ENCODE measurements at places on chromosomes 6 and 20.
A peak's percentile ranks its signal among the peaks of the same experiment; 100 is the strongest.

- ATAC-seq = no peak
These were observed 72.1 kb downstream of the MAP3K5 start for GRCh38 chr6:136720045-136720770.

DNA sequence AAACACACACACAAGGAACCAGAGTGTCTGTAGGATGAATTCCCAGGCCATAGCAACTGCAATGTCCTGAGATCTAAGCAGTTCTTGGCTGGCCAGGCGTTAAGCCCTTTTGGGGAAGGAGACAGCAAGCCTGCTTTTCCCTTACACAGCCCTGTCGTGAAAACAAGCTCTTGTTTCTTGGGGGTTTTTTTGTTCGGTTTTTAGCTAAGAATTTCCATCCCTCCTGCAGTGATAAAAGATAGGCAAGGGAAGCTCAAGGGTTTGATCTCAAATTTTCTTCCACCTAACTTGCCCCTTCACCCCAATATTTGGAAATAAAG lies 1.5 kb downstream of the TNFRSF21 start:
- ATAC-seq = no peak

- ATAC-seq = no peak
These were observed 166.0 kb downstream of the ARHGAP18 start for GRCh38 chr6:129543981-129544380.

- peak; percentile 58 for ATAC-seq
These were observed 780 bp downstream of the ARMC12 start for GRCh38 chr6:35737413-35738211.

- ATAC-seq = no peak
These were observed 172.5 kb downstream of the HS3ST5 start for GRCh38 chr6:114170372-114170771.

- no peak for ATAC-seq
These were observed 84.9 kb downstream of the SOBP start for GRCh38 chr6:107574856-107575255.

GRCh38 chr6:72414657-72415056 lies 207.2 kb upstream of the KCNQ5 start:
- no peak for ATAC-seq

- no peak for ATAC-seq
These were observed 399.8 kb upstream of the EPHA7 start for GRCh38 chr6:93819189-93819588.

- no peak for ATAC-seq
These were observed 4.8 kb upstream of the MOCS1 start for GRCh38 chr6:39938773-39939654.

DNA sequence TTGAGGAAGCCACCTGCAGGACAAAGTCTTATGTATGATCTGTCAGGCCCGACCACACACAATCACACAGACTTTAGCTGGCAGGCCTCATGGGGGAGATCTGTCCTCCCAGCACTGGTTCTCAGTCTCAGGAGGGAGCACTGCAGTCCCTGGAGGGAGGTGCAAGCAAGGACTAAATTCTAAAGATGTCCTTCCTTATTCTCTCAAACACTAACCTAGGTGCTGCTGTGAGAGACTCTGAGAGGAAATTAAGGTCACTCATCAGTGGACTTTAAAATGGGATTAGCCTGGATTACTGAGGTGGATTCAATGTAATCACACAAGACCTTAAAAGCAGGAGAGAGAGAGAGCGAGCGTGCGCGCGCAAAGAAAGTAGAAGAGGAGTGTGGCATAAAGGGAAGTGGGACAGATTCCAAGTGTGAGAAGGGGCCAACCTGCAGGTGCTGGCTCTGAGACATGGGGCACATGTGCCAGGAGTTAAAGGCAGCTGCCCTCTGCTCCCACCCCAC lies 14.3 kb downstream of the GLO1 start:
- ATAC-seq = no peak

DNA sequence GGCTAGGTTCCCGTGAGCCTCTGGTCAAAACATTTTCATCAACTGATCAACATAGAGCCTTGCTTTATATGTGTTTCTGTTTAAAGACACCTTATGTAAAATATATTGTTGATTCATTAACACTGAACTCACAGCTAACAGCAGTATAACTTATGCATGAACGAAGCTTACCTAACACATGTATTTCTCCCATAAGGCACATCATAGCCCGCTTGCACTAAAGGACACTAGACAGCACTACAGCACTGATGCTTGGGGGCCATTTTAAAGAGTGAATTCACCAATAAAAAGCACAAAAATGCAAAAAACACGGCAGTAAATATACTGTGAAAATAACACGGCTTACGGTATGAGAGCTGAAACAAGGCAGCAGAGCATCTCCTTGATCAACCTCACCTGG lies 4.0 kb downstream of the FLOT1 start:
- no peak for ATAC-seq

DNA sequence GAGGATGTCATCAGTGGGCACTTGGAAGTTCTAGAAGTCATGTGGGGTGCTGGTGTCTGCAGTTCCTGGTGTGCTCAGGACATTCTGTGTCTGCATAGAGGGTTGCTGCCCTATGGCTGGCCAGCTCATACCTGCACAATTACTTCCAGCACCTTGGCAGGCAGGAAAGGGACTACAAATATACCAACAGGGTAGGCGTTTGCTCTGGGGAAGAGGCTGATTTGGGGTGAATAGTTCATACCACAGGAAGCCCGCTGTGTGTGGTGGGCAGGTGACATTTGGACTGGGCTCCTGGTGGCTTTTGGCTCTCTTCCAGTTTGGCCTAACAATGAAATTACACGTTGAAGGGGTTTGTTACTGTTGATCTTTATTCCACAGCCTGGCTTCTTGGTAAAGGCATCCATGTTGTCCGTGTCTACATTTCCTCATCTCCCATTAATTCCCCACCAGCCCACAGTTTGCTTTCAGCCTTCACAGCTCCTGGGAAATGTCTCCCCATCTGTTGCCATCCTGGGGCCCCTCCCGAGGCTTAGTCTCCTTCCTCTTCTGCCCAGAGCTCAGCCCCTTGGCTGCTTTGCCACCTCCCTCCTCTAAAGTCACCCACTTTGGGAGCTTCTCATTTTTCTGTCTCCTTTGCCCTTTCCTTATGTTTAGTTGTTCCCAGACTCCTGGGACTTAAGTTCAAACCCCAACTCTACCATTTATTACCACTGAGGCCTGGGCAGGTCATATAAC lies 88.1 kb downstream of the RSPH3 start:
- ATAC-seq = no peak

DNA sequence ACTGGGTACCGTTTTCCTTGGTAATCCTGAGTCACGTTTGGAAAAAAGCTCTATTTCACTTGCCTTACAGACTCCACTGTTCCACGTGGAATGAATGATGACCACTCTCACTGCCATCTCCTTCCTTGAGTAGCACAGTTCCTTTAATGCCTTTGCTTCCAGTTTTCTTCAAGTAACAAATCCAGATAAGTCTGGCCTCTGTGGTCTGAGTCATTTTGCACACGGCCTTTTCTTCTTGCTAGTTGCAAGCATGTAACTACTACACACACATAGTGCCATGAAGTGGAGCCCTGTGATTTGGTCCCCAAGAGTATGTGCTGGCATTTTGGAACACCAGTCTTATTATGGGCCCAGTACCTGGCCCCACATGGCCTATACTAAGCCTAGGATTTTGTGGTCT lies 182.8 kb downstream of the SASH1 start:
- peak; percentile 63 for ATAC-seq

GRCh38 chr20:3798908-3799248 lies 2.8 kb downstream of the CDC25B start:
- ATAC-seq = no peak

DNA sequence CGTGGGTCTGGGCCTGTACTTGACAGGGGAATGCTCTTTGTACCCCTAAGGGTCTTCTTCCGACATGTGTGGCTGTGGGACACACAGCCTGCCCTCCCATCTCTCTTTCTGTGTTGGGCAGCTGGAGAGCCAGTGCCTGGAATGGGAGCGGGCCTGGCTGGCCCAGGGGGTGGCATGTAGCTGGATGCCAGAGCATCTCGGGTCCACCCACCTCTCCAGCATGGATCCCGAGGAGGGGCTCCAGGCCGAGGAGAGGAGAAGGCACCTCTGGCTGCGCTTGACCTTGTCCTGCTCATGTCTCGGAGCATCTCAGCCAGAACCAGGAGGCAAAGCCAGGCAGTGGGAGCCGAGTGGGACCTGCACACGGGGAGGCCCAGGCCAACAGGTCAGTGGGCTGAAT lies 16.0 kb downstream of the CDH4 start:
- ATAC-seq = no peak

GRCh38 chr20:14553774-14554534 lies 216.5 kb upstream of the FLRT3 start:
- ATAC-seq = no peak

DNA sequence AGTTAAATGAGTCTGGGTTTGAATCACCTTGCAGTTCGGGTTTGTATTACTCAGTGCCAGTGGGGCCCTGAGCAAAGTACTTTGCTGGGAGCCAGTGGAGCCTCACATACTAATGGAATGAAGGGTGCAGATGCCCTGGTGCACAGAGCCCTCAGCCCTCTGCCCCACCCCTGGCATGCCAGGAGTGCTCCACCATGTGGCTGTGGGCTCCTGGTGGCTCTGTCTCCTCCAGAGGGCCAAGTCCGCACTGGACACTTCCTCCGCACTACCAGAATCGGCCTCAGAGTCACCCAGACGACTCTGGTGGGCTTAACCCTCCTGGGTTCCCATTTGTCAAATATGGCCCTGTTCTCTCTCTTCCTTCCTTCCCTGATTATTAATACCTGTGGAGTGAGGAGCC lies 94.0 kb downstream of the STK35 start:
- ATAC-seq = no peak

GRCh38 chr20:51204051-51204715 lies 181.3 kb upstream of the KCNG1 start:
- peak; percentile 16 for ATAC-seq

DNA sequence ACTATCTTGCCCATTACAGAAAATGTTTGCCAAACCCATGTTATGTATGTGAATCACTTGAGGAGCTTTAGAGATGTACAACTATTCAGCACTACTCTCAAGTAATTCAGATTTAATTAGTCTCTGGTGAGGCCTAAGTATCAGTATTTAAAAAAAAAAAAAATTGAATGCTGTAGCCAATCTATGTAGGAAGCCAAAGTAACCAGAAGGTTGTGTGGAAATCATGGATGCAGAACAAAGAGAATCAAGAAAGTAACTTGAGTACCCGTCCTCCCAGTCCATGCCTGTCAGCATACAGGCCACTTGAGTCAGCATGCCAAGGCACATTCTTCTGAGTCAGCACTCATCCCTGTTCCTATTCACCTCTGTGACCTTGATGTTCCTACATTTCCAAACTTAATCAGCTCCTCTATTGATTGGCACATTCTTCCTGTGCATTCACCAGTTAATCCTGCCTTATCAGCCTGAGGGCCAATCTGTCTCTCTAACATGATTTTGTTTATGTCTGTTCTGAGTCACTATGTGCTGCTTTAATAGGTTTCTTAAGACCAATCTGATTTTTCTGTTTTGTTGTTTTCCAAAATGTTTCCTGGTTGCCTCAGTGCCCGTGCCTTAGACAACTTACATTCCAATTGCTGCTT lies 165.6 kb downstream of the KCNQ5 start:
- no peak for ATAC-seq

DNA sequence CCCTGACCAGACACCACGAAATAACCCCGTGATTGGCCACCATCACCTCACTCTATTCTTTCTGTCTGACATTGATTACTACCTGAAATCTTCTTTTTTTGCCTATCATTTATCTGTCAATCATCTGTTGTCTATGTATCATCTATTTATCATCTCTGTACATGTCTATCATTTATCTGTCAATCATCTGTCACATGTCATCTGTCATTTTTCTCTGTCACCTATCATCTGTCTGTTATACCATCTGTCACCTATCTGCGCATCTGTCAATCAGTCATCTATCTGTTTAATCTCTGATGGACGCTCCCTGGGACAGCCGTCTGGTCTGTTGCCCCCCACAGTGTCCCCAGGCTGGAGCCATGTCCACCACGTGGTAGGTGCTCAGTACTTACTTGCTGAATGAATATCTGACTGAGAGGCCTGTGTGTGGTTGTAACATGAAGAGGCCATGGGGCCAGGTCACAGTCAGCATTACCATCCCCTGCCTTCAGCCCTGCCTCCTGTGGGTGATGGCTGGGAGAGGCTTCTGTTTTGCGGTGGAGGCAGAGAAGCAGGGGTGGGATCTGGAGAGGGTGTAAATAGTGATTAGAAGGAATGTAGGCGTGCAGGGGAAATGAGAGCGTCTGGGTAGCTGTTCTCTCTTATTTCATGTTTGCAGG lies 302.7 kb downstream of the QKI start:
- peak; percentile 92 for ATAC-seq

DNA sequence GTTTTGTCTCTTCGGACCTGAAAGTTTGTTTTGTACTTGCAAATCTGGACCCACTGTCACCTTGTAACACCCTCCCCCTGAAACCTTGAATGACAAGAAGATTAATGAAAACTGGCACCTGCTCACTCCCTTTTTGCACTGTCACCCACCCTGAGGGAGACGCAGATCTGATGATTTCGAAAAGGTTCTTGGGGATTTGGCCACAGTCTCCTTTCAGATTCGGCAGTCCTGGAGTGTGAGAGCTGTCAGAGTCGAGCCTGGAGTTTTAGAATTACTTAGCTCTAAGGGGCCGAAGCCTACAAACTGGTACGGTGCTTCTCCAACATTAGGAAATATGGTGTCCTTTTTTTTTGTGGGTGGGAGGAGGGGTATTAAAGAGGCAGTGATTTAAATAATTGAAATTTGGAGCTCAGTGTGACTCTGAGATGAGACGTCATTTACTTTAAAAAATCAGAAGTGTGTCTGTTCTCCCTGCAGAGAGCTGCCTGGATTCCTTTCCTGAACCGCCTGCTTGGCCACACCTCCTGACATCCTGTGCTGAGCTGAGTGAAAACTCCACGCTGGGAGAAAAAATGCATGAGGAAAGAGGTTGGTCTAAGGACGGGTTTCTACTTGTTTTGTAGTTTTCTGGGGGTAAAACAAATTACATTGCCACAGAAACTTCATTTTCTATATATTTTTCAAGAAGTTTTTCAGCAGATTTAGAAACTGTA lies 447.0 kb upstream of the CDH4 start:
- ATAC-seq = peak; percentile 84

- ATAC-seq = no peak
These were observed 1424.6 kb upstream of the ADGRB3 start for GRCh38 chr6:67210450-67210849.

- ATAC-seq = peak; percentile 65
These were observed 17.1 kb downstream of the XKR7 start for GRCh38 chr20:31984981-31985471.

Measured in motor neuron (in vitro differentiated cells).